ENCODE measurements at places on chromosomes 1 and 21. TPM values are rescaled to one million over a fixed set of nuclear protein-coding genes. Genes with fewer than 3 reads are reported as not detected.
A peak's percentile ranks its signal among the peaks of the same experiment; 100 is the strongest.

DNA sequence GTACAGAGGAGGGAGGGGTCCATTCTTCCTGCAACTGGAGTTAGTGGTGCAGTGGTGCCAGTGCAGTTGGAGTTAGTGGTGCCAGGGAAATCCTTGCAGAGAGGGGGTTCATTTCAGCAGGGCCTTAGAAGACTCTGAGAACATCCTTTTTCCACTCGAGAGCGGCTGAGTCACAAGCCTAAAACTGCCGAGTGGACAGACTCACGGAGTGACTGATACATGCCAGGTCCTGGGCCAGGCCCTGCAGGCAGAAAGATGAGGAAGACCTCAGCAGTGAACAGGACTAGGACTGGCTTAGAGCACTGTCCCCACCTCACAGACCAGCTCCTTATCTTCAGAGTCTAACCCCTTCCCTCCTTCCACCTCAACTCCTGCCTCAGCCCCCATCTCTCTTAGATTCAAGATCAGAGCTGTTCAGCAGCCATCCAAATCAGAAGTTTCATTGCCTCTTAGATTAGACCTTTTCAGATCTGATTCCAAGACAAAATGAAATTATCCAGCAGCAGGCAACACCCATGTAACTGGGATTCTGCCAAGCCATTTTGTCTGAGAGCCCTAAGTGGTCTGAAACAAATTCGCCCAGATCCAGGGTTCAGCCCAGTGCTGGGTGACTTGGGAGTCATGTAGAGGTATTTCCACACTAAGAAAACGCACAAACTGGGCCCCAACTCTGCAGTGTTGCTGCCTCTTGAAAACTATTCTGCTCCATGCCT lies 12.7 kb upstream of the IKBKE start:
- no peak for DNase-seq

KAZN gene
- 2.2 TPM for total RNA-seq

GRCh38 chr21:41511858-41512257 lies 3.9 kb upstream of the TMPRSS2 start:
- DNase-seq, result no peak

DNA sequence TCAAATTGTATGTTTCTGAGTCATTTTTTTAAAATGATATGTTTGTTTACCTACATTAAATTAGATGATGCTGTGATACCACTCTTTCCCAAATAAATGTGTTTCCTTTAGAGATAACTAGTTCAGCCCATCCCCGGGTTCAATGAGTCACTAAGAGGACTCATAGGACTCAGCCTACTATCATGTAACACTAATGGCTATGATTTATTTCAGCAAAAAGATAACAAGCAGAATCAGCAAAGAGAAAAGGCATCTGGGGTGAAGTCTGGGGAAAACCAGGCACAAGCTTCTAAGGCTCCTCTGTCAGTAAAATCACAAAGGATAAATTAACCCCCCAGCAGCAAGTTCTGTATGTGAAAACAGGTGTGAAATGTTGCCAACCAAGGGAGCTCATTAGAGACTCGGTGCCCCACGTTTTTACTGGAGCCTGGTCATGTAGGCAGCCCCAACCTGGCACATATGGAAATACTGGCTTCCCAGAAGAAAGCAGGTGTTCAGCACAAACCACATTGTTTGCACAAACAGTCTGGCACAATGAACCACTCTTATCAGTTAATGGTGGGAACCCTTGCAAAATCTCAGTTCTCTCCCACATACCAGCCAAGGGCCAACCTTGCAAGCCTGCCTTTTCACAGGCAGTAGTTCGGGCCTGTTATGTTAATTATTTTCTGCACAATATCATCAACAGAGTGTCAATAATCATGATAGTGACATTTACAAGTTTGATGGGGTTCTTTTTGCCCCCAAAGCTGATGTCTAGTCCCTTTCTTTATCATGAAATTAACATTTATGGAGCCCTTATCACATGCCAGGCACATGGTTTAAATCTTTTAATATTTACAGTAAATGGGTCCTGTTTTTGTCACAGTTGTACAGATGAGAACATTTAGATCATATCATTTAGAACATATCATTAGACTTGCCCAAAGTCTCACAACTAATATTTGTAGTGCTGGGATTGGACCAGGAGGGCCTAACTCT lies 23.1 kb upstream of the CNN3 start:
- no peak for DNase-seq

GRCh38 chr1:221937155-221937953 lies 195.5 kb upstream of the DUSP10 start:
- no peak for DNase-seq

LIN28A gene
- total RNA-seq, result not detected

DNA sequence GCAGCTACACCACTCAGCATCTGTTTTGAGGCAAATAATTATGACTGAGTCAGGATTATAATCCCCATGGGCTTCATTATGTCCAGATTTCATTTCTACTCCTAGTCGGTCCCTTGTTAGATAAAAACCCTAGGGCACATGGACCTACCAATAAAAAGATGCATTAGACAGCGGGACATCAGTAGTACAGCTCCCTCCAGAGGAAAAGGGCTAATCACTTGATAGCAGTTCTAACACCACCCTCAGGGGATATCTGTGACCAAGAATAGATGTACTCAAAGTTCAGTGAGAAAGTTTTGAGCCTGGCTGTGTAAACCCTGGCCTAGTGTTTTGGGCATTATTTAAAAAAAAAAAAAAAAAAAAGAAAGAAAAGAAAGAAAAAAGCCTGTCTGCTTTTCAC lies 10.0 kb downstream of the GJA8 start:
- DNase-seq, result no peak

GRCh38 chr1:221030990-221031389 lies 151.7 kb downstream of the HLX start:
- DNase-seq, result no peak

DNA sequence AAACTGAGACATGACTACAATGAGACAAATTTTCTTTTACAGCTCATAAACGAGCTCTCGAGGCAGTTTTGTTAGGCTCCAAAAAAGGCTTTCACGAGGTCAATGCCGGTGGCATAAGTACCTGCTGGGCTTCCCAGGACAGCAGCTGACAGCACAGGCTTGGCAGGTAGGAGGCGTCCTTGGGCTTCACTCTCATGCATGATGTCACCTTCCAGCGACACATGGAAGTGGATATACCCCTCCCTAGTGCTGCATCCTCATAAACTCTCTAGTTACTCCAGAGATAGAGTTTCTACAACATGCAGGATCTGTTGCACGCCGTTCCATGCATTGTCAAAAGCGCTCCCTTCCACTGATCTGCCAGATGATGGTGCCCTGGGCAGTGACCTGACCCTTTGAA lies 112.5 kb upstream of the PAXBP1 start:
- DNase-seq, result no peak

- DNase-seq, result no peak
Measured at GRCh38 chr1:6794164-6794563, 8.9 kb downstream of the CAMTA1 start.

CCT8 gene
- 108 TPM for total RNA-seq

GRCh38 chr1:11501491-11501897 lies 22.5 kb downstream of the DISP3 start:
- peak; percentile 58 for DNase-seq

LCE1D gene
- total RNA-seq, result not detected

DNA sequence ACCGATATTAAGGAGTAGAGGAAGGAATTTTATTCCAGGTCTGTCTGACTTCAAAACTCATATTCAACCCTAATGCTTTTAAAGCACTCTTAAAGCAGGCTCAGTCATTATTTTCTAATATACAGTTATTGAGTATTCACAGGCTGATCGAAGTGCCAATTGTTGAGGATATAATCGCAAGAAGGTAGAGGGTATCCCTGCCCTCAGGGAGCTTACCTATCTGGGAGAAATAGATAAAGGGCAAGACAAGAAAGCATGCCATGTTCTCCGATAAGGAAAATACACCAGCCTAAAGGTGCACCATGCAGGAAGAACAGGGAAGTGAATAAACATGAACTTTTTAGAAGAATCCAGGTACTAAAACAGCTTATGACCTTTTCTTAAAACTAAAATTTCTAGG lies 361.2 kb downstream of the SMYD3 start:
- DNase-seq, result no peak

- DNase-seq, result peak; percentile 51
Measured at GRCh38 chr1:41282679-41283317, 40.7 kb upstream of the SCMH1 start.

NRAS gene
- total RNA-seq, result 6.9 TPM

GRCh38 chr1:56196839-56197238 lies 382.5 kb downstream of the PLPP3 start:
- no peak for DNase-seq

- DNase-seq, result no peak
Measured at GRCh38 chr1:69707103-69707502, 139.4 kb downstream of the LRRC7 start.

GRCh38 chr1:164183854-164184635 lies 374.9 kb upstream of the PBX1 start:
- no peak for DNase-seq

DNA sequence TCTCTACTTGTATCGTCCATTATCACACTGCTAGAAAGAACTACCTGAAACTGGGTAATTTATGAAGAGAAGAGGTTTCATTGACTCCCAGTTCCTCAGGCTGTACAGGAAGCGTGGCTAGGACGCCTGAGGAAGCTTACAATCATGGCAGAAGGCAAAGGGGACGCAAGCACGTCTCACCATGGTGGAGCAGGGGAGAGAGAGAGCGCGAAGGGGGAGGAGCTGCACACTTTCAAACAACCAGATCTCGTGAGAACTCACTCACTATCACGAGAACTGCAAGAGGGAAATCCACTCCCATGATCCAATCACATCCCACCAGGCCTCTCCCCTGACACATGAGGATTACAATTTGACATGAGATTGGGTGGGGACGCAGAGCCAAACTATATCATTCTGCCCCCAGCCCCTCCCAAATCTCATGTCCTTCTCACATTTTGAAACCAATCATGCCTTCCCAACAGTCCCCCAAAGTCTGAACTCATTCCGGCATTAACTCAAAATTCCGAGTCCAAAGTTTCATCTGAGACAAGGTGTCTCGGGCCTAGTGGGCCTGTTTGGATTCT lies 8.0 kb downstream of the MMEL1 start:
- peak; percentile 15 for DNase-seq

DNA sequence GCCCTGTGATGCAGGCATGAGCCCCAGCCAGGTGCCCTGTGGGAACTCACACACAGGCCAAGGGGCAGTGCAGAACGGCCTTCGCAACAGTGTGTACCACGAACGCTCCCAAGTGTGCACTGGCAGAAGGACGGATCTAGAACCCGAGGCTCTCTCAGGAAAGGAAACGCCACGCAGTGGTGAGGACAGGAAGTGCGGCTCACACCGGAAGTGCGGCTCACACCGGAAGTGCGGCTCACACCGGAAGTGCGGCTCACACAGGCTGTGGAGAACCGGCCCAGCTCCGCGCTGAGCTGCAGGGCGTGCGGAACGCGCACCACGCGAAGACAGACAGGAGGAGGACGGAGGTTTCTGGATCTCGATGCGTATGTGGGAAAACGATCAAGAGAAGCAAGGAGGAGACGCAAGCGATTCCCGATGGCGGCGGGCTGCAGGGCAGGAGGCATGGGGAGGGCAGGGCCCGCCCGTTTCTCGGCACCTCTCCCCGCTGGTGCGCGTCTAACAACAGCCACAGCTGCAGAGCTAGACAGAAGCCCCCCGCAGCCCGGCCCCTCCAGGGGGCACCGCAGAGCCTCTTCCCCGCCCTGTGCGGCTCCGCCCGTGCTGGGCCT lies 35.9 kb upstream of the TMEM52 start:
- DNase-seq, result no peak

GRCh38 chr1:160800142-160800541 lies 4.2 kb downstream of the LY9 start:
- no peak for DNase-seq

CD244 gene
- total RNA-seq, result 0.27 TPM

PGLYRP3 gene
- not detected for total RNA-seq

DNA sequence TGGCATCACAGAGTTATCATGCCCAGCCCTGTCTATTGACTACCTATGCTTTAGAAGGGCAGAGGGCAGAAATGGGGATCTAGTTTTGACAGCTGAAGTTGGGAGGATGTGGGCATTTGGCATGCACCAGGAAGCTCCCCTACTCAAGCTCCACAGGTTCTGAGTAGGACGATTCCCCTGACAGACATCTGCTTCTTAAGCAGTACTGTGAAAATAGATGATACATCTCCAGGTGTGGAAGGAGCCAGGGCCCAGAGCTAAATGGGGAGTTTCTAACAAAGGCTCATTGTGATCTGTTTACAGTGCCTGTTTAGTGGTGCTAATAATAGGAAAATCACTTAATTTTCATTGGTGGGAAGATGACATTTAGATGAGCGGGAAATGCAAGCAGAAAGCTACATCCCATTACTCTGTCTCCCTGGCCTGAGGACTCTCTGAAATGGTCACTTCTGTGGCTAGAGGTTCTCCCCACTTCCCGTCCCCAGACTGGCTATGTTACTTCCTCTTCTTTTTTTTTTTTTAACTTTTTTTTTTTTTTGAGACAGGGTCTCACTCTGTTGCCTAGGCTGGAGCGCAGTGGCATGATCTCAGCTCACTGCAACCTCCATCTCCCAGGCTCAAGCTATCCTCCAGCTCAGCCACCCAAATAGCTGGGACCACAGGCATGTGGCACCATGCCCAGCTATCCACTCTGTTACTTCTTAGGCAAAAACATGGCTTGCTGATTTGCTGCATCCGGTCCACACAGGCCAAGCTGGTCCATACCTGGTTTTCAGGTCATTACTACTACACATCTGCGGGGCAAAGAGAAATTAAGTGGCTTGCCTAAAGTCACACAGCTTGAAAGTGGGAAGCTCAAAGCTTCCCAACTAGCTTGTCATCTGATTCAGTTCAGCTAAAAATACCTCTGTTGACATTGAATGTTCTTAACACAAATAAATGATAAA lies 23.2 kb upstream of the CNIH3 start:
- DNase-seq, result no peak
